ENCODE measurements at places on chromosomes 2 and 18.

DNA sequence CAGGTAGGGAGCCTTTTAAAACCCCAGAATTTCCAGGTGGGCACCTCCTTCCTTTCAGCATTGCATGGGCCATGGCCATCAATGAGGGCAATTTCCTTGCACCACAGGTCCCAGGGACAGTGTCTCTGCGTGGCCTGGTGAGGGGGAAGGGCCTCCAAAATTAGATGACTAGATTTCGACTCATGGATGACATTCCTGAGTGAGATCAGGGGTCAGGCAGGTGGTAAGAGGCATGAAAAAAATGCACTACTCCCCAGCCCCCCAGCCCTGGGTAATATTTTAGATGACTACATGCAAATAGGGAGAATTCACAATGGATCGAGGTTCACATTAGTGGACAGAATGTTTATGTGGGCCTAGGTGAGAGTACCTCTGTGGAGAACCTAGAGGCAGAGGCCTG lies 19.0 kb upstream of the IGFBP5 start:
- peak; percentile 27 for DNase-seq

GRCh38 chr18:51053814-51054213 lies 23.8 kb downstream of the SMAD4 start:
- no peak for DNase-seq

DNA sequence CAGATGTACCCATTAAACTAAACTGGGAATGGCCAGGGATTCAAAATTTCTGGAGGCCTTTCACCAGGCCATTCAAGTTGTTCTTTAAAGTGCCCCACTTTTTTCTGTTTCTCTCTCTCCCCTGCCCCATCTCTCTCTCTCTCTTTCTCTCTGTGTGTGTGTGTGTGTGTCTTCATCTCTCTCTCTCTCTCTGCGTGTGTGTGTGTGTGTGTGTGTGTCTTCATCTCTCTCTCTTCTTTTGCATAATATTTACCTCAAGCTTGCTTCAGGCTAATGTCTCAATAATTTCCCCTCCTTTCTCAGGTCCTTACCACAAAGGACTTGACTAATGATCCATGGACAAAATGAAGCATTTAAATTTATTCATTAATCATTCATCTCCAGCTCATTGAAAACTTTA lies 164.2 kb upstream of the KLHL14 start:
- no peak for DNase-seq

GRCh38 chr2:120477831-120478481 lies 132.0 kb downstream of the INHBB start:
- no peak for DNase-seq

DNA sequence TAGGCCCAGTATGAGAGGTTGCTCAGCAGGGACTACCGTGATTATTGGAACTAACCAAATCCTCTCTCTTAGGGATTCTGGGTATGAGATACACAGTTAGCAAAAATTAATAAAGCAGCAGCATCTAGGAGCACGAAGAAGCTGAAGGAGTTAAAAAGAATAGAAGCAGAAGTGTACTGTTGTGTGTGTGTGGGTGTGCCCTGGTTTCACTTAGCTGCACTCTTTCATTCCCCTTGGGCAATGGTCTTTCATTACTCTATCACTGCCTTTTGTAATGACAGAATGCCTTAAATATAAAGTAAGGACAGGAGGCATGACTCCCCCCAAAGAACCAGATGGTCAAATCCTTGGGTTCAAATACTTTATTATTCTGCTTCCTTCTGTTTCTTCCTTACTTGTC lies 115.9 kb upstream of the CD302 start:
- DNase-seq: no peak

DNA sequence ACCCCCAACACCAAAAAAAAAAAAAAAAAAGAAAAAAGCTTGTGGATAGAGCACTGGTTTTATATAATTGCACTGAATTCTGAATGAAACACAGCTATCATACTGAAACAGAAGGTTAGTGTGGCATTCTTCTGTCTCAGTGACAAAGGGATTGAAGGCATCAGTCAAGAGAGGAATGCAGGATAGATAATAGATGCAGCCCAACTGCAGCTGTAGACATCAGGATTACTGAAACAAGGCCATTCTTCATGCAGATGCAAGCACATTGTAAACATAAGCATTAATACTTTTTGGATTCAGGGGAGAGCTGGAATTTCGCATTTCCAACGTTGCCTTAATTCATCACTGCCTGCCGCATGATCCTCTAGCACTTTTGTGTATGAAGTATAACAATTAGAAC lies 897.4 kb upstream of the KLHL29 start:
- no peak for DNase-seq

DNA sequence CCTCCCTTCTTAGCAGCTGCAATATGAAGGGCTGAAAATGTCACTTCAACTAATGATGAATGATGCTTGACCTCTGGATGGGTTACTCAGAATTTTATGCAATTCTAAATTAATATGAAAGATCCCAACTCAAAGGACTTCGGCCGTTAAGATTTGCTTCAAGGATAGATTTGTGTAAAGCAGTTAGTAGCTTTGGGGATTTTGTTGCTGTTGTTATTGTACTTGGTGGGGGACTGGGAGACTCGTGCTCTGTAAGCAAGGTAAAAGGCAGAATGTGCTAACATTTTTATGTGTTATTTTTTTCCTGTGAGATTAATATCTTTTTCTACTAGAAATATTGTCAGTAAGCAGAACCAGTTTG lies 478.8 kb downstream of the ARHGAP15 start:
- no peak for DNase-seq

DNA sequence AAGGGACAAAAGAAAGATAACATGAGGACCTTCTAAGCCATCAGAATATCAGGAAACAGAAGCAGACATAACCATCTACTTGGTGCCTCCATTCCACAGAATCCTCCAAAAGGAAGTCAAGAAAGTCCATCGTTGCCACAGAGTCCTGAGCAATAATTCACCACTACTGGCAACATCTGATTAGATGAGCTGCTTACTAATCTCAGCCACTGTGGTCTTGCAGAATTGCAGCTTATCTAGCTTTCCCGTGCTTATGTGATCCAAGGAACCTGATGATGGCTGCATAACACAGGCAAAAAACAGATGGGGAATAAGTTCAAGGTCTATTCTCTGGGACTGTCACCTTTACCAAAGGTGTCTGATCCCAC lies 278.5 kb downstream of the AFF3 start:
- DNase-seq: no peak

DNA sequence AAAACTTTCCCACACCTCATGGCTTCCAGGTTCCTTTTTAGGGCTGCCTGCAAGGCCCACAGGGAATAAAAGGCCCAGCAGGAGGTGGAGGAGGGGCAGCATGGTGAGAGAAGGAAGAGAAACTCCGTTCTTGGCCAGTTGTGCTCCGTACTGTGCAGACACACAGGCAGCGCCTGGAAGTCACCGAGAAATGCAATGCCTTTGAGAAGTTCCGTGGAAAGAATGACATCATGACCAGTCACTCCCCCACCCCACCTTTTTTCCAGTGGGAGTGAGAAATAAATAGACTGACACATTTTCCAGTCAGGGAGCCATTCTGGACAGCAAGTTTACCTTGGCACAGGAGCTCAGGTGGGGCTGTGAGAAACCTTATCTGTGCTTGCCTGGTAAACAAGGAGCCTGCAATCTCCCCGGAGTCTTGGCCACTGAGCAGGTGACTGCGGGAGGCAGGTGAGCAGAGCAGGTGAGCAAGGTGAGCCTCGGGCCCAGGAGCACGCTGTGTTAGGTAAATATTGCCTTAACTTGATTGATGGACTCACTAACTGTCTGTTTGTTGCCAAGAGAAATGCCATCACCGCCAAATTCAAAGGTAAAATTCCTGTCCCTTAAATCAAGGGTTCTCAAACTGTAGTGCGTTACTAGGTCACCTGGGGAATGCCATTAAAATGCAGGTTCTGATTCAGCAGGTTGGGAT lies 13.5 kb upstream of the LBH start:
- no peak for DNase-seq

- DNase-seq: no peak
These were observed 13.1 kb upstream of the GPR17 start for GRCh38 chr2:127632592-127633489.

DNA sequence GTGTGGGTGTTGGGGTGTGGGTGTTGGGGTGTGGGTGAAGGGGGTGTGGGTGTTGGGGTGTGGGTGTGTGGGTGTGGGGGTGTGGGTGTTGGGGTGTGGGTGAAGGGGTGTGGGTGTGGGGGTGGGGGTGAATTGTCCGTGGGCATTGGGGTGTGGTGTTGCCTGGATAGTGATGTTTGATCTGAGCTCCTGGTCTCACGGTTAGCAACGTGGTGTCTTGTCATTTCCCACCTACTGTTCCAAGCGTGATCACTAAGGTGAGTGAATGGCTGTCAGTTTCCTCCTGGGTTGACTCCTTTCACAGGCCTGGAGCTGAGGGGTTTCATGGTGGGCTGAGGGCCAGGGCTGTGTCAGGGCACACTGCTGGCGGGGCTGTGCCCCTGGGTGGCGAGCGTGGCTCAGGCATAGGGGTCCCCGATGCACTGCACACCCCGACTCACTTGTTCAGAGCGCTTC lies 27.2 kb downstream of the RTP5 start:
- no peak for DNase-seq

GRCh38 chr2:241764275-241765241 lies 12.1 kb upstream of the GAL3ST2 start:
- no peak for DNase-seq

DNA sequence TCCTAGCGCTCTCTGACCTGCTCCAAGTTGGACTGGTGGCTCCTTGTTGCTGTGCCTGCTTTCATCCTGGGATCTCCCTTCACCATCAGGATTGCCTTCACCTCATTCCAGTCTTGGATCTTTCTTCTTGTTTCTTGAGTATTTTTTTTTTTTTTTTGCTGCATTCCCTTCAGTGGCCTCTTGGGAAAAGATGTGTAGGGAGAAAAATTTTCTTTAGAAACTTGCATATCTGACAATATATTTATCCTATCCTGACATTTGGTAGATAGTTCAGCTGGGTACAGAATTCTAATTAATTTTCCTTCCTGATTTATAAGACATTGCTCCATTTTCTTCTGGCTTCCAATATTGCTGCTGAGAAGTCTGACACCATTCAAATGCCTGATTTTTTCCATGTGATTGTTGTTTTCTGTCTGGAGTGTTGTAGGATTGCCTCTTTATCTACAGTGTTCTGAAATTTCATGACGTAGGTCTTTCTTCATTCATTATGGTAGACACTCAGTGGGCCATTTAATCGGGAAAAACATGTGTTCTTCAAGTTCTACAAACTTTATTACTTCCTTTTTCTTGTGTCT lies 23.0 kb upstream of the IL1A start:
- DNase-seq: no peak

DNA sequence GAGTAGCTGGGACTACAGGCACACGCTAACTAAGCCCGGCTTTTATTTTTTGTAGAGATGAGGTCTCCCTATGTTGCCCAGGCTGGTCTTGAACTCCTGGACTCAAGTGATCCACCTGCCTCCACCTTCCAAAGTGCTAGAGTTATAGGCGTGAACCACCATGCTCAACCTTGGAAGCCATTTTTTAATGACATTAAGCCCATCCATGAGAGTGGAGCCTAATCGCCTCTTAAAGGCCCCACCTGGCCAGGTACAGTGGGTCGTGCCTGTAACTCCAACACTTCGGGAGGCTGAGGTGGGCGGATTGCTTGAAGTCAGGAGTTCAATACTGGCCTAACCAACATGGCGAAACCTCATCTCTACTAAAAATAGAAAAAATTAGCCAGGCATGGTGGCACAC lies 41.6 kb upstream of the TFCP2L1 start:
- no peak for DNase-seq

GRCh38 chr2:149009576-149010461 lies 28.7 kb upstream of the LYPD6B start:
- DNase-seq: no peak

GRCh38 chr2:231331533-231331932 lies 64.0 kb upstream of the B3GNT7 start:
- no peak for DNase-seq

- no peak for DNase-seq
These were observed 64.7 kb upstream of the SLC8A1 start for GRCh38 chr2:40516604-40517003.

DNA sequence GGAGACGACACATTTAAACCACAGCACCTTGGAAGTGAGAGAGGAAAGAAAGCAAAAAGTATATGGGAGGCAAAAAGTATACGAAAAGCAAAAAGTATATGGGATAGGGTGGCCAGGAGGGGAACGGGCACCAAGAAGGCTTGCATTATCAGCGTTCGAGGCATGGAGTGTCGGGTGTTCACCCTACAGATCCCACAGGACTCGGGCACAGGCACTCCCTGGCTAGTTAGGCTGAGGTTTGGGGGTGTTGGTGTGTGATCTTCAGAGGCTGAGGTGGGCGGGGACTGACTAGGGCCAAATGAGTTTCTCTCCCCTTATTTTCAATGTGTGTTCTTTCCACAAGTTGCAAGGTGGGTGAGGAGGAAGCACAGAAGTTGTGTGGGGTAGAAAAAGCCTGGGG lies 86.6 kb downstream of the EVA1A start:
- no peak for DNase-seq

DNA sequence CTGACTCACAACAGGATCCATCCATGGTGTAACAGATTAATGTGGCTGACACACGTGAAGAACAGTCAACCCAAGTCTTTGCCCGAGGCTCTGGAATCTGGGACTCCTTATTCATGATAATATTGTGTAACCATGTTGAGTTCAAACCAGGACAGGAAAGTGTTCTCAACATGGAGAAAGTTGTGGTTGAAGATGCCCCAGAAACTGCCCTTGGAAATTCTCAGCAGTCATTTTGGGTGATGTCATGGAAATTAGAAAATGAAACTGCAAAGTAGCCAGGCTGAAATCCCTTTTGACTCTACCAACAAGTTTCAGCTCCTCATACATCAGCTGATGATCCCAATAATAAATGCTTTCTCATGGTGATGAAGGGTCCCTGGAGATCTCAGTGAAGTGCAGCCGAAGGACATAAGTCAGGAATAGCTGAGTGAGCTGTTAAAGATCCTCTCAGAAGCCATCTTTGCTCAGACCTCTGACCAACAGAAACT lies 307.7 kb downstream of the TNS1 start:
- DNase-seq: peak; percentile 94

GRCh38 chr2:237859533-237860272 lies at the start of gene RAMP1:
RAMP1 (plus strand) TSS chr2:237859623; CDS start chr2:237859676, 53 bp downstream.
- peak; percentile 21 for DNase-seq

GRCh38 chr2:120345608-120346007 lies 328 bp upstream of the INHBB start:
- DNase-seq: no peak

GRCh38 chr2:188452084-188452483 lies 160.4 kb downstream of the GULP1 start:
- DNase-seq: no peak

DNA sequence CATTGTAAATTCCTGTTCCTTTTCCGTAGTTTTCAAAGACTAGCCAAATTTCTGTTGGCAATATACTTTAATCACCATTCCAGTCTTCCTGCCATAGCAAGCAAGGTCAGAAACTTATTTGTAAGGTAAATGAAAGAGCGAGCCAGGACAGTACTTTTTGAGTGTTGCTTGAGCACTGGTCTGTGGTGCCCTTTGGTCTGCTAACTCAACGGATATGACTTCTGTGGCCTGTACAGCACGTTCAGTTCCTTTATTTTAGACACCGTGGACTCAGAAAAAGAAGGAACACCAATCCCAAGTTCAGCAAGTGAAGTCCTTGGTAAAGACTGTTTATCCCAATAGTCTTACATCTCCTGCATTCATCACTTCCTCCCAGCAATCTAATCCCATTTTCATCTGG lies 166.3 kb downstream of the MYO1B start:
- DNase-seq: no peak

- DNase-seq: peak; percentile 13
These were observed 604 bp upstream of the STK11IP start for GRCh38 chr2:219596954-219597551.

Measured in AG08395 (cell line).